ENCODE measurements at places on chromosomes 3 and 15.
A peak's percentile ranks its signal among the peaks of the same experiment; 100 is the strongest.

GRCh38 chr15:75712668-75713337, at the start of gene CSPG4:
Gene CSPG4, minus strand, starts transcription at chr15:75712848. Its CDS starts 93 bp downstream, at chr15:75712755.
- DNase-seq = no peak

DNA sequence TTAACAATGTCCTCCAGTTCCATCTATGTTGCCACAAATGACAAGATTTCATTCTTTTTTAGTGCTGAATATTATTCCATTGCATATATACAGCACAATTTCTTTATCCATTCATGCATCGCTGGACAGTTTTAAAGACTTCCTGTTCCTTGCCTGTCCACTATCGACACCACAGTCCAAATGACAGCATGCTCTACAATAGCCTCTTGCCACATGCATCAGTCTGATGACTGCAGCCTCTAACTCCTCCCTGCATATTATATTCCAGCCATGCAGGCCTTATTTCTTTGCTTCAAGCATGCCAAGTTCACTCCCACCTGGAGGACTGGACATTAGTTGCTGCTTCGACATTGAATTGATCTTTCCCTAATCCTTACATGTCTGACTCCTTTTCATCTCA, 306.2 kb downstream of the FOXP1 start:
- DNase-seq = no peak

GRCh38 chr3:23611737-23612295, 193.9 kb upstream of the UBE2E1 start:
- DNase-seq = no peak

DNA sequence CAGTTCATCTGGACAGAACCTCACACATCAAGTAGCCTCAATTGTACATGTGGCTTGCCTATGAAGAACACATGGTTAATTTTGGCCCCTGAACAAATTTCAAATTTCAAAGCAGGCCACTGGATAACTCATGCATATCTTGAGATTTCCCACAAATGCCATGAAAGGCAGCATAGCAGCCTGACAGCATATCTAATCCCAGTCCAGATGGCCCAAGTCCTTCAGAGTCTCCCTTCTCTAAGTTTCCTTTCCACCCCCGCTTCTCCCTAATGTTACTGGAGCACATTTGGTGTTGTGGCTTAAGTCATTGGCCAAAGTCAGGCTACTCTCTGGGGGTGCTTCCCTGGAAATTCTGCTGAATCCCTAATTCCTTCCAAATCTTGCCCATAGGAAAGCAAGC, 53.8 kb upstream of the COL6A6 start:
- DNase-seq = no peak

GRCh38 chr15:80755885-80756284, 23.3 kb upstream of the CEMIP start:
- DNase-seq = no peak

DNA sequence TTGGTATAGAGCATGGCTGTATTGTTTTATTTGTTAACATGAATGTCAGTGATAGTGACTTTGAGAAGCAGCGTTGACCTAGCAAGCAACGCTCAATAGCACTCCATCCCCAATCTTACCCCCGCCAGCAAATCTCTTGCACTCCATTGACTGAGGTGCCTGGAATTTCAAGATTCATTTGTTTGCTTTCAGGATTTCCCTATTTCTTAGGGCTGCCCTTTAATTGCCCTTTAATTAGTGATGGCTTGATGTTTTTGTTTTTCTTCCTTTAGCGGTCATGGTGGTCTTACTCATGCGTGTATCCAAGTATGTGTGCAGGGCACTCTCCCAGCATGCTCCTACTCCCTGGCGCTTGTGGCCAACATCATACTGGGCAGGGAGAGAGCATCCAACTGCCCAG, 216.8 kb upstream of the TBL1XR1 start:
- no peak for DNase-seq

DNA sequence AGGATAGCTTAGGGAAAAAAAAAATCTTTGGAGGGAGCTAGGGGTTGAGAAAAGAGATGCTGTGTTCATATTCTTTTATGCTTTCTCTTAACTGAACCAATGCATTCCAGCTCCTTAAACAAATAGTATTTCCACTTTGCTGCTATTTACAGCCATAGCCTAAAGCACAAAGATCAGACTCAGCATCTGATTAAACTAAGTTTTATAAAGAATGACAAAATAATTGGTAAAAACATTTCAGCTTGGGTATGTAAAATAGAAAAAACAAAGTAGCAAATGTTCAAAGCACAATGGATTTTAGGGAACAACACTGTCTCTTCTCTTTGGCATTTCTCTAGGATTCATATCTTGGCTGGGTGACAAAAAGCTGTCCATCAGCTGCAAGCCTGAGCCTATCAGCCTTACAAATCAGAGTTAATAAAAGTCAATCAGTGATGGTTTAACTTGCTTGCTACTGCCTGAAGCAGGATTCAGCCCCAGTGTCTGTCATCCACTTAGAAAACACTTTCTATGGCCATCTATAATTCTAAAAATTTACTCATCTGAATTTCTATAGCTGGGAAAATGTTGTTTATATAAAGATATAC, 232.1 kb upstream of the CDIN1 start:
- no peak for DNase-seq

DNA sequence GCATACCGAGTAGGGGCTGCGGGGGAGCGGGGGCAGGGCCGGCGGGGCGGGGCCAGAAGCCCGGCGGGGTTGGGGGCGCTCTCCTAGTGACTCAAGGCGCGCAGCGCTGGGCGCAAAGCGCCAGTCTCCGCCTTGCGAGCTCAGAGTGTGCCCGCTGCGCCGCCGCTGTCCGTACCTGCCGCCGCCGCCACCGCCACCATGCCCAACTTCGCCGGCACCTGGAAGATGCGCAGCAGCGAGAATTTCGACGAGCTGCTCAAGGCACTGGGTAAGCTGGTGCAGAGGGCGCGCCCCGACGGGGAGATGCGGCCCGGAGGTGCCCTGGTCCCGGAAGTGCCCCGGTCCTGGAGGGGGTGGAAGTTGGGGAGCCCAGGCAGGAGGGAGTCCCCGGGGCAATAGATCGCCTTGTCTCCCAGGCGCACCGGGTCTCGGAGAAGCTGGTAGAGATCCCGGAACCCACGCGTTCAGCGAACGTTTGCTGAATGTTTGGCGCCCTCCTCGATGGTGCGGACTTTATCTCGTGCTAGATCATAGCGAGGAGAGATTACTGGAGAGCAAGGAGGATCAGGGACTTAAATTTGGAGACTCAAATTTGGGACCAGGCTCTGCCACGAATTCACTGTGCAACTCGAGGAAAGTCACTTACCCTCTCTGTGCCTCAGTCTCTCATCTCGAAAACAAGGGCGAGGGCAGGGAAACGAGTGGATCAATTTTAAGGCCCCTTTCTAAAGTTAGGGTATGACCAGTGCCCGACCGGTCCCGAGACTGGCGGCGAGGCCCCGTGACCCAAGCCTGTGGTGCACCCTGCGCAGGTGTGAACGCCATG, at the start of gene CRABP1:
Gene CRABP1 (plus strand): TSS at position 123 of the 826 bp plus-strand sequence. CDS start 76 bp downstream, at position 199.
- no peak for DNase-seq

- no peak for DNase-seq
Measured at GRCh38 chr3:127751782-127752181, 70.5 kb downstream of the MGLL start.

DNA sequence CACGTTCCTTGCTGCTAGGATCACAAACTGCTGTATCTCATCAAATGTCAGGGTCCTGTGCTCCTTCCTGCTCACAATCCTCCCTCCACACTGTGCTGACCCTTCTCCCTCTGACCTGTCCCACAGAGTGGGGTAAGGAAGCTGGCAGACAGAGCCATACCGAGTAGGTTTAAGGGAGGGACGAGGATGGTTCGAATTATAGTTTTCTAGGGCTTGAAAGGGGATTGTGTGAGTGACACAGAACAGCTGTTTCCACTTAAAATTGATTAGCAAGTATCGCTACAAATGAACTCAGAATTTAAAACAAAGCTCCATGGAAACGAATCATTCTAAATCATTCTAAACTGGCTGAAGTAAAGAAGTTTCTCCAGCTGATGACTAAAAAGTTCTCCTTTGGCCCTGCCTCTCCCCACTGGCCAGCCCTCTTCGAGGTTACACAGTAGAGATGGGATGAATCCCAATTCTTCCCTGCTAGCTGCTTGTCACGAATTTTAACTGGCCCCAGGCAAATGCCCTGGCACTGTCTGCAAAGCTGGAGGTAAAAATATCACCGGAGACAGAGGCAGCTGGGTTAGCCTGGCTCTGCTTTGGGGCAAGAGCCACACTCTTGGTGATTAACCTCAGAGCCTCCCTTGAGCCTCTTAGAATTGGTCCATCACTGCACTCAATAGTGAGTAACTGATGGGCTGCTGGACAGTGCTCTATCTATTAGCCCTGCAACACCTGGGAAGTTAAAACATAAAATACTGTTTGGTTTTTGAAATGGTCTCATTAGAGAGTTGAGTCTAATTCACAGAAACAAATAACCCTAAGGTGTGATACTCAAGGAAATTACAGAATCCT, 194.9 kb downstream of the CHST2 start:
- DNase-seq = no peak

GRCh38 chr3:11130385-11130784, 23.9 kb upstream of the HRH1 start:
- no peak for DNase-seq

DNA sequence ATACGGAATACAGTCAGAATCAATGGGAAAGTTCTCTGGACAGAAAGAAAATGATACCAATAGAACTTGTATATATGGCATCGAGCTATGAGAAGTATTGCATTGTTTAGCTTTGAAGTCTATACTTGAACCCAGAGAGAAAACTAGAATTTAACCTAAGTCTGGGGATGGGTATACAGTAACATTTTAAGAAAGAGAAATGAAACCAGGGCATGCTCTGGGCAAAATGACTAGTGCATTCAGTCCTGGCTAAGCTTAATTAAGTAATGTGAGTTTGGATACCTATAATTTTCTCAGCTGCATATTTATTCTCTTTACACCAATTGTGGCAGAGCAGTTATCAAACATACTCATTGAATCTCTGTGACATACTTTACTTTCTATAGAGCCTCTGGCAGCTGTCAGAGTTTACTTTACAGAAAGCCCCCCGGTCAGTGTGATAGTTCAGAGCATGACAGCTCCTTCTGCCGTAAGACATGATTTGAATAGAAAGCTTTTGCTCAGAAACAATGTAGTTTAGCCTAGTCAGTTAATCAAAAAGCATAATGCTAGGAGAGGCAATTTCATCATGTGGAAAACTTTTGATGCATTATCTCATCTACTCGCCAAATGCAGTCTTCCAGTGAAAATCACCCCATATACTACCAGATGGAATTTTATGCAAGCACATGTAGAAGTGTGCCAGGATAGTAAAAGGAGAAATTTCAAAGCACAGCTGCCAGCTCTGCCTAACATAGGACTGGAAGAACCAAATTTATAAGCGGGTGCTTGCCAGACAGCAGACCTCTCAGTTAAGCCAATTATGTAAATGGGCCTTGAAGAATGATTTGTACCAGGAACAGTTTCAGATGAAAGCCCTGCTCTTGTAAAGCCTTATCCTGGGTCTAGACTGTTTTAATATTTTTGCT, 40.7 kb downstream of the OXSM start:
- DNase-seq = no peak

- no peak for DNase-seq
Measured at GRCh38 chr3:52794612-52795099, at the start of gene ITIH3. Gene ITIH3, plus strand, starts transcription at chr3:52794796. Its CDS starts 8 bp downstream, at chr3:52794804.

- DNase-seq = no peak
Measured at GRCh38 chr15:37134699-37135131, 34.4 kb upstream of the MEIS2 start.

- DNase-seq = no peak
Measured at GRCh38 chr3:12973827-12974226, 99.4 kb downstream of the IQSEC1 start.

- DNase-seq = no peak
Measured at GRCh38 chr15:65960586-65960985, 91.3 kb downstream of the RAB11A start.

DNA sequence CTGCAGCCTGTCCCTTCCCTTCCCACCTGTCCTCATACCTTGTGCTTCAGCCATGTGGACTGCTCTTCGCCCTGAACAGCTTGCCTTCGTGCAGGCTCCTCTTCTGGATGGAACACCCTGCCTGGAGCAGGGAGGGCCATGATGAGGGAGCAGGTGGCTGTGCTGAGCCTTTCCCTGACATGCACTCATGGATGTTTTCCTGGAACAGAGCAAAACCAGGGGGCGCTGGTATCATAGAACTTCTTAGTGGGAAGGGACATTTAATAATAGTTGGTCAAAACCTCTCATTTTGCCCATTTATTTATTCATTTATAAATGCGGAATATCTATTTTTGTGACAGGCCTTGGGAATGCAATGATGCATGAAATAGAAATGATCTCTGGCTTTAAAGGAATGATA, 149.3 kb downstream of the CACNA1D start:
- no peak for DNase-seq

- DNase-seq = no peak
Measured at GRCh38 chr15:69100821-69101220, 59.6 kb upstream of the GLCE start.

DNA sequence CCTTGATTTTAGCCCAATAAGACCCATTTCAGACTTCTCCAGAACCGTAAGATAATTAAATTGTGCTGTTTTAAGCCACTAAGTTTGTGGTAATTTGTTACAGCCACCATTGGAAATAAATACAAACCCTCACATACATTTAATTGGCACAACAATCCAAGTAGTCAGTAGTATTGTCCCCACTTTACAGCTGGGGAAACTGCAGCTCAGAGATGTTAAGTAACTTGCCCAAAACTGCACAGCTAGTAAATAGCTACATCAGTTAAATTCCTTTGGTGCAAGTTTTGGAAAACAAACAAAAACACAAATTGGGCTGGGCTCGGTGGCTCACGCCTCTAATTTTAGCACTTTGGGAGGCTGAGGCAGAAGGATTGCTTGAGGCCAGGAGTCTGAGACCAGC, 13.3 kb upstream of the IREB2 start:
- no peak for DNase-seq

- DNase-seq = peak; percentile 66
Measured at GRCh38 chr15:73240866-73241499, 127.8 kb downstream of the HCN4 start.

DNA sequence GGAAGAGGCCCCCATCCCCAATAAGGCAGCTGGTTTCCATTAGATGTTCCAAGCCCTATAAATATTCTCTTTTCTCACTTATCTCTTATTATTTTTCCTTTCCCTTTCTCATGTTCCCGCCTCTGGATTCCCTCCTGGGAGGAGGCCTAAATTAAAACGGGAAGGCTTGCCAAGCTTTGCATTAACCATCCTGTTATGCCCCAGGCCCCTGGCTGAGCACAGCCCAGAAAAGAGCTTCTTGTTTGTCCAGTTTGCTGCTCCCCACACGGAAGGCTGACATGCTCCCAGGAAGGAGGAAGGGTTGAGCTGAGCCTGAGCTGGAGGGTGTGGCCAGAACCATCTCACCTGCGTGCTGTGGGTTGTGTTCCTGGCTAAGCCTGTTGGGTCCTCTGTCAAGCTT, 63.1 kb upstream of the BOC start:
- no peak for DNase-seq

GRCh38 chr15:26874774-26875475, 8.1 kb downstream of the GABRA5 start:
- DNase-seq = no peak

GRCh38 chr3:43053291-43053690, 52.6 kb downstream of the POMGNT2 start:
- no peak for DNase-seq

DNA sequence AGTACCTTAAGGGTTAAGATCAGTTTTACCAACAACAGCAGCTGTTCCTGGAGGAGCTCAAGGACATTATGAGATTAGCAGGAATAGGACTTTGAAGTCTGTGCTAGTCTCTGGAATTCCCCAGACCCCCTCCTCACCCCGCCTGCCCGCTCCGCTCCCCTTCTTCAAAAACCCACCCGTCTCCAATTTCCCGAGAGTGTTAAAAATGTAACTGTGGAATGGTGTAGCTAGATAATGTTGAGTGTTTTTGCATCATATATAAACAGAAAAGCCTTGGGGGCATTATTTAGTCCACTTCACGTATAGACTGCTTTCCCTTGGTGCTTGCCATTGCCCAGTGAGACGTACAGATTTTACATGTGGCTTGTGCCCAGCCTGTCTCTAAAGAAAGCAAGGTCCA, 65.0 kb upstream of the SEMA6D start:
- DNase-seq = no peak
